Naive thymus-derived CD4-positive, alpha-beta T cell (primary cell): ENCODE measurements at places on chromosomes 1 and 21. TPM values are rescaled to one million over a fixed set of nuclear protein-coding genes. Genes with fewer than 3 reads are reported as not detected.

GRCh38 chr1:45660336-45660735 lies 26.0 kb downstream of the GPBP1L1 start:
- no peak for DNase-seq

DNA sequence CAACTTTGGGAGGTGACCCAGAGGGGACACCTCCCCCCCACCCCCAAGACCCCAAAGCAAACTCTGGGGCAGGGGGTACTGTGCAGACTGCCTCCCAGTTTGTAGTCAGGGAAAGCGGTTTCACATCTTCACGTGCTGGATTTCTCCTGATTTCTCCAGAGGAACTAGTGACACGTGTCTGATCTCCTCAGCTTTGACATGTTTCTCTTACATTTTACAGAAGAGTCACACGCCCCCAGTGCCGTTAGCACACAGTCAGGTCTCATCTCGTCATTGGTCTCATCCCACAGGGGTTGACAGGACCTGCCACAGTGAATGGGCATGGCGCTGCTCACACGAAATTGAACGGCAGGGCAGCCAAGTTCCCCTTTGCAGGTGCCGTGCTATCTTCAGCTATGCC lies 11.8 kb downstream of the PDPN start:
- DNase-seq = no peak

Gene ZMYM1
- polyA plus RNA-seq = 18.4 TPM

Gene FCN3
- polyA plus RNA-seq = not detected

Gene DIO1
- not detected for polyA plus RNA-seq

Gene IFI44
- polyA plus RNA-seq = 15.2 TPM

GRCh38 chr1:3535732-3536131 lies 75.6 kb downstream of the MEGF6 start:
- DNase-seq = no peak

Gene ILDR2
- polyA plus RNA-seq = not detected

GRCh38 chr1:43473463-43473862 lies 19.7 kb upstream of the HYI start:
- no peak for DNase-seq

- no peak for DNase-seq
These were observed 12.7 kb downstream of the MTFR1L start for GRCh38 chr1:25832336-25833037.

Gene ZNF672
- 16.6 TPM for polyA plus RNA-seq

DNA sequence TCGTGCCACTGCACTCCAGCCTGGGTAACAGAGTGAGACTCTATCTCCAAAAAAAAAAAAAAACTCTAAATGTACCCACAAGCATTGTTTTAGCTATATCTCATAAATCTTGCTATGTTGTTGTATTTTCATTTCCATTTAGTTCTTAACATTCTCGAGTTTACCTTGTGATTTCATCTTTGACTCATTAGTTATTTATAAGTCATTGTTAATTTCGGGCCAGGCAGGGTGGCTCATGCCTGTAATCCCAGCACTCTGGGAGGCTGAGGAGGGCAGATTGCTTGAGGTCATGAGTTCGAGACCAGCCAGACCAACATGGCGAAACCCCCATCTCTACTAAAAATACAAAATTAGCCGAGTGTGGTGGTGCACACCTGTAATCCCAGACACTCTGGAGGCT lies 11.7 kb downstream of the HES2 start:
- DNase-seq = no peak

Gene C1orf226
- polyA plus RNA-seq = not detected

DNA sequence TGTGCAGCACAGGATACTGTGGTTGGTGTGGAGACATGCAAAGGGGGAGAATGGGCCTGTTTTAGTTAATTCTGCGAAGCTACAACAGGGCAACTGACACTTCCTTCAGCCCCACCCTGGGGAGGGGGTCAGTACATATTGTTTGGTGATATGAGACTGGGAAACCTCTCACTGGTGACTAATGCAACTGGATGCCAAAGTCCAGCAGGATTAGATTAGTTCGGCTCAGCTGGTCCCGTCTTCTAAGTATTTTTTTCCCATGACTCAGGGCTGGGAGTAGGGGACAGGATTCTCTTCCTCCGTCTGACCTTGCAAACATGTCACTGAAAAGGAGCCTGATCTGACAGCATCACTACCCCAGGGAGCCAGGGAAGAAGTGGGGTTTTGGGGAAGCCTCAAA lies 43.0 kb downstream of the PLXNA2 start:
- DNase-seq = no peak

Gene HORMAD1
- not detected for polyA plus RNA-seq

Gene LPGAT1
- polyA plus RNA-seq = 6.3 TPM

DNA sequence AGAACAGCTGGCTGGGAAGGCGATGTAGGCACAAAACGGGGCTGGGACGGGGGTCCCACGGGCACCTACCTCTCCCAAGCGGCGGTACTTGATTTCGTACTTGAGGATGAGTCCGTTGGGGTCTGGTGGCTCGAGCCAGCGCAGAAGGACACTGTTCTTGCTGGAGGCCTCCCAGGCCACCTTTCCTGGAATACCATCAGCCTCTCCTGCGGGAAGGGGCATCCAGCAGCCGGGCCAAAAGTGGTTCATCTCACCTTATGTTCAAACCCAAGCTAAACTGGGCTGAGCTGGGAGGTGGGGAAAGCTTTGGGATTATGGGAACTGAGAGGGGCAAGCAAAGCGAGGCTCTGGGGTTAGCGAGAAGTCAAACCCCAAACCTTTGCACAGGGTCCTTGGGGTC lies 14.3 kb downstream of the INSRR start:
- no peak for DNase-seq

DNA sequence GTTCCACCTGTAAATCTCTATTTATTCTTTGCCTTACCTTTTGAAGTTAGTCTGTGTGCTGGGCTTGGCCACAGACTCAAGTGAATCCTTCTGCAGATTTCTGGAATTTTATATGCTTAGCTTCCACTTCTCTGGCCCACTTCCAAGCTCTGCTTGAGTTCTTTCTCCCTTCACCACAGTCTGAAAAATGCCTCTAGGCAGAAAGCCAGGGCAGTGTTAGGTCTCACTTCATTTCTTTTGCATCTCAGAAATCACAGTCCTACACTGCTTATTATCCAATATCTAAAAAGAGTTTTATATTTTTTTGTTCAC lies 48.9 kb downstream of the INKA2 start:
- no peak for DNase-seq

DNA sequence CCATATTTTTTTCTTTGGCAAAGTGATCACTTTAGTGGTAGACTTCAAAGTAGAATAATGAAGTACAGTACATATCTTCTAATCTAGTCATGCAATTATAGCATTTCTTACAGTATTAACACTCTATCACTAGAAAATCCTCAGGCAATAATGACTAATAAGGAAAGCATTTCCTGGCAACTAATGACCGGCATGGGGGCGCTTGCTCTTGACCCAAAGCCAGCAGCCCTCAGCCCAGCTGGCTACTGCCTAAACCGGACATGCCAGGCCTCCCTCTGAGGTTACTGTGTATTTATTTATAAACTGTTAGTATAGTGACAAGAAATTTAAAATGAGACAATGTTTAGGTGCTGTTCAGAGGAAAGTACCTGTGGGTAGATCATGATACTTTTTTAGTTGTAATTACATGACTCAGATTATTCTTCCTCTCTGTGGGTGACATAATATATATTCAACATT lies 633.8 kb downstream of the PTPRC start:
- no peak for DNase-seq

DNA sequence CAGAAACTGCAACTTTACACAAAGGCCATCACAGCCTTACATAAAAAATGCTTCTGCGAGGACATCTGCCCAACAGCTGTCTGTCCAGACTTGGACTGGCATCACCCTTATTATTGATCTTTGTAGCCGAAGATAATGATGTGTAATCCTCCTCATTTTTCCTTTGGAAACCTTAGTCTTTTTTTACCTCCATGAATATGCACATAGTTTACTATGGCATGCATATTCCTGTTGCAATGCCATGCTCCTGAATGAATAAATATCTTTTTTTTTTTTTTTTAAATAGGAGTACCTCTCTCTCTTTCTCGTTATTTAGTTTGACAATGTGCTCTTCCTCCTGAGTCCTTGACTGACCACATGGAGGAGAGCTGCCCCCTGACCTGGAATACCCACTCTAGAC lies 409.6 kb upstream of the USP24 start:
- DNase-seq = no peak

- DNase-seq = no peak
These were observed 10.7 kb upstream of the DNMT3L start for GRCh38 chr21:44272284-44272858.

DNA sequence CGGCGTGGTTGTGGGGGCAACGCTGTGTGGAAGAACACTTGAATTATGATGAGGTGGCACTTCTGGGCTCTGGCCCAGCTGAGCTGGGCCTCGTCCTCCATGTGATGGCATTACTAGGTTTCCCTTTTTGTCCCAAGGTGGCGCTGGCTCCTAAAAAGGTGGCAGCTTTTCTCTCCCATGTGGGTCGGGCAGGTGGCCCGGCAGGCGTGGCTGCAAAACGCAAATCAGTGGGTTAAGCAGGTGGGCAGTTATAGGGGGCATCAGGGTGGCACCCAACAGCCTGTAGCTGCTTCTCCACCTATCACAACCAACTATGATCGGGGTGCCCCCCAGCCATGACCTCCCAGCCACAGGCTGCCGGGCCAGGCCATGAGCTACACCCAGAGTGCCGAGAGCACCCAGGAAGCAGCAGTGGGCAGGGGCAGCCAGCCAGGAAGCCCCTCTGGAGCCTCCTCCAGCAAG lies 59.6 kb downstream of the KCNAB2 start:
- DNase-seq = no peak

Gene MAP1LC3C
- polyA plus RNA-seq = not detected

Gene CYP4B1
- not detected for polyA plus RNA-seq

Gene PTPRC
- polyA plus RNA-seq = 1,286 TPM

Gene RIMS3
- 4.3 TPM for polyA plus RNA-seq

- no peak for DNase-seq
These were observed 23.3 kb downstream of the IGFN1 start for GRCh38 chr1:201213926-201214325.

Gene CACNA1E
- polyA plus RNA-seq = not detected

DNA sequence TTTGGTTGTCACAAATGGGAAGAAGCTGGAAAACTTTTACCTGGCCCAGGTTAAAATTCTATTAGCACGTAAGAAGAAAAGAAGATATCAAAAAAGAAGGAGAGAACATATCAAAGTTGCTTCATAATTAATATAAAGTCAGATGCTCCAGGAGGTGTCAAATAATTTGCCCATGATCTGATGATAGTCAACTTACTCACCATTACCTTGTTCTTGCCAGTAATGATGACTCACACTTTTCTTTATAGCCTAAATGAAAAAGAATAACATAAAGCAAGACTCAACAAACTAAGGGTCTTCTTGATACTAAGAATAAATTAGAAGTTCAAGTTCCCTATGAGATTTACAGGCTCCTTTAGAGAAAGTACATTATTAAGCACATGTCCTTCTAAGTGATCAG lies 580.4 kb downstream of the TTLL7 start:
- no peak for DNase-seq

Gene TRABD2B
- polyA plus RNA-seq = not detected
